ENCODE measurements at places on chromosomes 1 and 21.

DNA sequence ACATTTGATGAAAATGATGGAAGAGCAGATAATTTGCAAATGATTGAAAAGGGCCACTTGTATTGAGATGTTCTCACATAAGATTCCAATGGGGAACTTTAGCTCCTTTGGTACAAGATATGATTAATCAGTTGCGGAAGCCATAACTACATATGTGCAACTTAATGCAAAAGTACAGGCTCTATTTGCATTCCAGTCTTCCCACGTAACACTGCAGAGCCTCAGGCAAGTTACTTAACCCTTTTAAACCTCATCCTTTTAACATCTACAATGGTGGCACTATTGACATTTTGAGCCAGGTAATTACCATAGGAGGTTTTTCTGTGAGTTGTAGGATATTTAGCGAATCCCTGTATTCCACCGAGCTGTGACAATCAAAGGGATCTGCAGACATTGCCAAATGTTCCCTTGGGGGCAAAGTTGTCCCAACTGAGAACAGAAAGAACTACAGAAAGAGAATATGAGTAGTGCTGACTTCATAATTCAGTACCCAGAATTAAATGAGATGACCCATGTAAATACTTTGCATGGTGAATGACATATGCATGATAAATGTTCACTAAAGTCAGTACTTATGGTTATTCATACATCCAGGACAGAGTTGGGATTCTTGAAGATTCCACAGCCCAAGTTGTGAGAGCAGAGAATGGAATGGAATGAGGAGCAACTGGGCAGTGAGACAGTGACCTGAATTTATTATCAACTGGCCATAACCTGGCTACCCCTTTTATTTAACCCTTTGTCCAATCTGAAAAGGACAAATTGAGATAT, 62.6 kb downstream of the SPAG17 start:
- no peak for DNase-seq

DNA sequence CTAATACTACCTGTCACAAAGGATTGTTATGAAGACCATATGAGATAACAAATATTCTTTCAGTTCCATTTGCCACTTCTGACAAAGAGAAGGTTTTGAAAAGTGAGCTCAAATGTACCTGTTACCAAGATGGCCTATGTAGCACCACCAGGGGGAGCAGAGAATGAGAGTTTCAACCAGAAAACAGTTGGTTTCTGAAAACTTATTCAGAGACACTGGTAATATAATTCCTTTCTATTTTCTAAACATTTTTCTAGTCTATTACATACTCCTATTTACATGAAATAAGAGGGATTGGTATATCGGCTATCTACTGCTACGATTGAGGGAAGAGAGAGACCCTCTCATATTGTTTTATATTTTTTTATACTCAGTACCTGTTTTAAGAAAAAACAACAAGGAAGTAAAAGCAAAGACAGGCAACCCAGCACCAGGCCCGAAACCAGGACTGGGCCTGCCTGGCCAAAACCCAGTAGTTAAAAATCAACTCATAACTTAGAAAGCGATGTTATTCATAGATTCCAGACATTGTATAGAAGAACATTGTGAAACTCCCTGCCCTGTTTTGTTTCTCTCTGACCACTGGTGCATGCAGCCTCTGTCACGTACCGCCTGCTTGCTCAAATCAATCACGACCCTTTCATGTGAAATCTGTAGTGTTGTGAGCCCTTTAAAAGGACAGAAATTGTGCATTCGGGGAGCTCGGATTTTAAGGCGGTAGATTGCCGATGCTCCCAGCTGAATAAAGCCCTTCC, 48.3 kb downstream of the IL23R start:
- peak; percentile 29 for DNase-seq

GRCh38 chr1:192639607-192640368, 3.8 kb downstream of the RGS13 start:
- DNase-seq = no peak

- no peak for DNase-seq
These were observed 7.3 kb downstream of the B3GALT2 start for GRCh38 chr1:193179094-193179493.

- DNase-seq = no peak
These were observed 27.9 kb downstream of the LRRC8B start for GRCh38 chr1:89552471-89553081.

GRCh38 chr1:167797015-167797414, 75.2 kb downstream of the MPZL1 start:
- no peak for DNase-seq

DNA sequence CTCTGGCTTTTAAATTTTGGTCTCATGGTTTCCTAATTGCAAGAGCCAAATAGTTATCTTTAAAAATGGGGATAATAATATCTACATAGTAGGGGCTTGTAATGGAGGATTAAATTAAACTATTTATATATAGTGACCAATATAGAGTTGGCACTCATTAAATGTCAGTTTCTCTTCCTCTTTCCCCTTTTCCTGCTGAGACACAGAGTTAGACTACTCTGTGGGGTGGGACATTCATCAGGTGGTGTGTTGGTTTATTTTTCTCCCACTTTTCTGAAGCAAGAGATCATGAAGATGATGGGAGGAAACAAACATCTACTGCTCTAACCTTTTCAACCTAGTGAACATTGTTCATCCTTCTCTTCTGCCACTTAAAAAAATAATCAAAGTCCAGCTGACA, 17.3 kb upstream of the RAP1A start:
- DNase-seq = no peak

GRCh38 chr21:37358397-37358796, 8.2 kb upstream of the DYRK1A start:
- DNase-seq = no peak

DNA sequence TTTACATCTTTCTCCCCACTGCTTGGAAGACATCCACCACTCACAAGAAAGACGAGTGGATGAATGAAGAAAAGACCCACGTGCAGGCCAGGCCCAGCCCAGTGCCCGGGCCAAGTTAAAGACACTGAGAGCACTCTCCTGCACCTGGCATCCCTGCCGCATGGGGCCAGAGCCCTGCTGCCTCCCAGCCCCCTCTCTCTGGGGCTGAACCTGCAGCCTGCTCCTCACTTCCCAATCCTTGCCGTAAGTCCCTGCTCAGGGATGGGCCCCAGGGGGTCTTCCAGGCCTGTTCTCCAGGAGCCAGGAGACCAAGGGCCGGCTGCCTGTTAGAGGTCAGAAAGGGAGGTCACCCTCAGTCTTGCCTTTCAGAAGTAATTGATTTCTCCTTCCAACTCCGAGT, 168.5 kb upstream of the ZC3H12A start:
- no peak for DNase-seq

- DNase-seq = peak; percentile 4
These were observed 42.8 kb downstream of the POFUT2 start for GRCh38 chr21:45244799-45245340.

GRCh38 chr21:43191521-43191920, 22.7 kb downstream of the CRYAA start:
- DNase-seq = peak; percentile 6

GRCh38 chr1:182611787-182612186, 7.6 kb upstream of the RGS16 start:
- DNase-seq = peak; percentile 88

- DNase-seq = no peak
These were observed 46.5 kb upstream of the KIF26B start for GRCh38 chr1:245108246-245108645.

DNA sequence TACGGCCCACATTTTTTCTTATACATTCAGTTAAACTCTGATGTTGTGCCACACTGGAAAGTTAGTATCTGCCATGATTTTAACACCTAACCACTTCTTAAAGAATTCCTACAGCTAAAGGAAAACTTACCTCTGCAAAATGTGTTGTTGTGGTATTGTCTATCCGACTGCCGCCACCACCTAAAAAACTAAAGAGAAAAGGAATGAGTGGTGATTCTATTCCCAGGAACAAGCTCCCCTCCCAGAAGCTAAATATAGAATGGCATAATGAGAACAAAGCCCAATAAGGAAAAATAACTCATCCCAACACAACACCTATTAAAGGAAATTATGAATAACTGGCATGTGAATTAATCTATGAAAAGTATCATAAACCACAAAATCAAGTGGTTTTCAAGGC, 39.5 kb downstream of the RNF115 start:
- no peak for DNase-seq

DNA sequence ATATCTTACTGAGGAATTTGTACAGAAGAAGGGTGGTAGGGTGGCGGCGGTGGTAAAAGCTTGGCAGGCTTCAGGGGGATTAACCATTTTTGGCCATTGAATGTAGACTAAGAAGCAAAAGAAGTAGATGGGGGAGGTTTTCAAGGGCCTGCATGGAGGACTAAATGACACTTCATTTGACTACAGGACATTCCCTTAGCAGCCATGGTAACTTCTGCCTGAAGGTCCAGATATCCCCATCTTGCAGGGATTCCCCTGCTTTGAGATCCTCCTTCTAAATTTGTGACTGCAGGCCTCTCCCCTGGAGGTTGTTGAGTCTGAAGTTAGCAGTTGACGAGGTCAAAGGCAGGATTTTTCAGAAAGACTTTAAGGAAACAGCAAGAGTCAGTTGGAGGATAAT, 4.8 kb downstream of the VASH2 start:
- DNase-seq = no peak

- peak; percentile 19 for DNase-seq
These were observed 21.1 kb downstream of the CACNA1E start for GRCh38 chr1:181504399-181504842.

GRCh38 chr1:10915594-10915993, 96.9 kb upstream of the TARDBP start:
- no peak for DNase-seq

DNA sequence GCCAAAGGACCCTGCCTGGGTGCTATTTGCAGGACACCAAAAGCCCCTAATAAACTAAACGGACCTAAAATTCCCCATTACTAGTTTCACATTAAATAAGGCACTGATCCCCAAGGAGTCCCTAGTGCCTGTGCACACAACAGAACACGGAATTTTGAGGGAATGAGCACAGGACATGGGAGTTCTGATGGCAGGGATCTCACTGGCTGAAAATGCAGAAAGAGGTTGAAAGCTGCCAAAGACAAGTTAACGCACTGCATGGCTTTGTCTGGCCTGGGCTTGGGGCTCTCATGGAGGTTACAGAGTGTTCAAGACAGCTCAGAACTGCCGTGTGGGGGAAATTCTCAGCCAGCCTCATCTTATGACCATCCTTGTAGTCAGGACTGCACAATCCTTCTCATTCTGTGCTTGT, 15.6 kb upstream of the ATP1B1 start:
- DNase-seq = no peak

DNA sequence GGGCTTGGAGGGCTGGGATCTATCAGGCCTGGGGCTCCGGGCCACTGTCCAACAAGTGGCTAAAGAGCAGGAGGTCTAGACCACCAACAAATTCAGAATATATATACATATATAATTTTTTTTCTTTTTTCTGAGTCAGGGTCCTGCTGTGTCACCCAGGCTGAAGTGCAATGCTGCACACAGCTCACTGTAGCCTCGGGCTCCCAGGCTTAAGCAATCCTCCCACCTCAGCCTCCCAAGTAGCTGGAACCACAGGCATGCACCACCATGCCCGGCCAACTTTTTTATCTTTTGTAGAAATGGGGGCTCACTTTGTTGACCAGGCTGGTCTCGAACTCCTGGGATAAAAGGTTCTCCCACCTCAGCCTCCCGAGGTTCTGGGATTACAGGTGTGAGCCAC, 6.8 kb upstream of the LAPTM5 start:
- DNase-seq = no peak

DNA sequence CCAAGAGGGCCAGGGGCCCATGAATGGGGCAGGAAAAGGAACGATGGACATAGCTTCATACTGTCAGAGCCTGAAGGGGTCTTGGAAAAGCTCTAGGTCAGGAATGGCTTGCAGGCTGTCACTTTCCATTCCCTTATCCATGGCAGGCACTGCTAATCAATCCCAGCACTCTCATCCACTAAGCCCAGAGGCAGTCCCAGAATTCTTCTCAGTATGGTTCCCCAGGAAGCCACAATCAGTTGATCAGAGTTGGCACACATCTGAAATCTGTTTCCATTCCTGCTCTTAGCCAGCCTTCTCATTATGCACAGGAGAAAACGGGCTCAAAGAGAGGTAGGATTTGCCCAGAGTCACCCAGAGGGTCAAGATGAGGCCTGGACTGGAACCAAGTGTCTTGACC, 65.7 kb downstream of the LACTBL1 start:
- no peak for DNase-seq

GRCh38 chr1:229970714-229971113, 96.3 kb upstream of the GALNT2 start:
- no peak for DNase-seq

DNA sequence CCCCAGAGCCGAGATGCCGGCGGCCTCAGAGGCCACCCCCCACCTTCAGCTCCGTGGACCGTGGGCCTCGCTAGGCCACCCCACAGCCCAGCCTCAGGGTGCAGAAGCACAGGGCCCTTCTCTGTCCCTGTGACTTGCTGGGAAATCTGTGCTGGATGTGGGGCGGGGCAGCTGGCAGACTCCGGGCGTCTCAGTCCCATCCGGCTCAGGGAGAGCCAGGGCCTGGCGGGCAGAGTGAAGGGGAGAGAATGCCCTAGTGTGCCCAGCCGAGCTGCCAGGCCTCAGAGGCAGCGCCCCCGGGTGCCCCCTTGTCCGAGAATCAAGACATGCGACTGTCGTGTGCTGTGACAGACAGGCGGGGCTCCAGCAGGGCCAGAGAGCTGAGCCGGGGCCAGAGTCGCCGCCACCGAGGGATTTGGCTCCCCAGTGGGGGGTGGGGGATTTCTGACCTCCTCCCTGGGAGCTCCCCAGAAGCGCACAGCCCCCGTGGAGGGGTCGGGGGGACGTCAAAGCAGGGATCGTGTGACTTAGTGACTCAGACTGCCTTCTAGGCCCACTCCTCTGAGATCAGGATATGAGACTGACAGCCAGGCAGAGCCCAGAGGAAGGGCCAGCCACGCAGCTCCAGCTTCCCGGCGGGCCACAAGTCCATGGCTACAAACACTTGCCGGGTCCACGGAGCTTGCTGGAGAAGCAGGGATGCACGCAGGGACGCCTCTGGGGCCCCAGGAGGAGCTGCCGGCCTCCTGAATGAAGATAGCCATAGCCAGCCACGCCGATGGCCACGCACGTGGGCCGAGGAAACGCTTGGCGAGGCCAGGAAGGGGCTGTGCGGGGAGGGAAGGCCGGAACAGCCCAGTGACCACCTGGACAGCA, 11.9 kb downstream of the COL6A1 start:
- peak; percentile 14 for DNase-seq
